ENCODE measurements at places on chromosomes 12 and 14.

DNA sequence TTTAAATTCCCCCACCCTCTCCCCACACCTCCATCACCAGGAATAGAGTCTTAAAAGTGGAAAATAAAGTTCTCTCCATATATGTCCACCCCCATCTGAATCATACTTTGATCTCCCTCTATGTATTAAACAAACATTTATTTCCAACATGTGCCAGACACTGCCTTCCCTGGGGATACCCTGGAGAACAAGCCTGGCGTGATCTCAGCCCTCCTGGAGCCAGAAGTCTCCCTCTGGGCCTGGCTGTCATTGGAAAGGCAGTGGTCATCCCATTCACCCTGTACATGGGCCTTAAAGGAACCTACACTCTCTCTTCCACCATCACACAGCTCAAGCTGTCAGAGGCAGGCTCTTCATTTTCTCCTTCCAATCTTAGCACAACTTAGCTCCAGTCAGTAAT lies 143.6 kb downstream of the EMP1 start:
- no peak for DNase-seq

DNA sequence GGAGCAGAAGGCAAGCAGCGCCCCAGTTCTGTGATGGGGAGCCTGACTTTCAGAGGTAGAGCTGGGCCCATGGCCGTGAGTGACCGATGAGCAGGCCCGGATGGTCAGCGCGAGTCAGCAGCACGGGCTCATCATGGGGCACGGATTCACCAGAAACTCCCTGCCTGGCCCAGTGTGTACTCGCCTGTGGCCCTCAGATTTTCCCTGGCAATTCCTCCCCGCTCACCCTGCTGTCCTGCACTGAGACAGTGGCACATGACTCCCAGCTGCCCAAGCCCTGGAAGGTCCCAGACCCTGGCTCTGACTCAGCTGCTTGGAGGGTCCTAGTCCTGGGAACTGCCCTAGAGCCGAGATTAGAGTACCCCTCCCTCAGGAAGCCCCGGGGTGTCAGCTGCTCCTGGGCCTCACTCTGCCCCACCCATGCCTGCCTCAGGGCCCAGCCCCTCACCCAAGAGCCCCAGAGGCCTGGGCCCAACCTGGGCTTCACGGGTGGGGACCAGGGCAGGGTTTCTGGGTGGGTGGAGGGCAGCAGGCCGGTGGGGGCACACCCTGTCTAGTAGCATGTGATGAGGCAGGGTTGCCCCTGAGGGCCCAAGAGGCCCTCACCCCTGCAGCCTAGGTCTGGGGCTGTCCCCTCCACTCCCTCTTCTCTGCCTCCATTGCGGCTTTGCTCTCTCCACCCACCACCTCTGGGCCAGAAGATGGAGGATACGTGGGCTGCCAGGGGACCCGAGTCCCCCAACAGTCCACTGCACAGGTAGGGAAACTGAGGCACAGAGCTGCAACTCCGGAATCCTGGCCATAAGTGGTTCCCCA lies 8.4 kb downstream of the TRMT61A start:
- DNase-seq = no peak

GRCh38 chr14:23428686-23429495 lies 6.6 kb downstream of the MYH7 start:
- no peak for DNase-seq

DNA sequence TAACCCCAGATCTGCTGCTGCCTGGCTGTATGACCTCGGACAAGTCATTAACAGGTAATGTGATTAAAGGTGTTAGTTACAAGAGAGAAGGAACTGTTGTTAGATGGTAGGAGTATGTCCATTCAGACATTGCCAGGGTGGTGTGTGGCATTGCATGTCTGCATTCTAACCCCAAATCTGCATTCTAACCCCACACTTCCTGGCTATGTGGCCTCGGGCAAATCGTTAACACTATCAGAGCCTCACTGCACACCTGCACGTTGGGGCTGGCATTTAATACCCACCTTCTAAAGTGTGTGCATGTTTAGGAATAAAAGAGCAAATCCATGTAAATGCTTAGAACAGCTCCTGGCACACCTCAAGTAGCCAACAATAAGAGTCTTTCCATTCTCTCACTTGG lies 46.4 kb downstream of the CHST11 start:
- no peak for DNase-seq

All from RPMI8226 (cell line).